Lower lobe of right lung (tissue), 2 donors: ENCODE measurements at places on chromosomes 3 and 15.

DNA sequence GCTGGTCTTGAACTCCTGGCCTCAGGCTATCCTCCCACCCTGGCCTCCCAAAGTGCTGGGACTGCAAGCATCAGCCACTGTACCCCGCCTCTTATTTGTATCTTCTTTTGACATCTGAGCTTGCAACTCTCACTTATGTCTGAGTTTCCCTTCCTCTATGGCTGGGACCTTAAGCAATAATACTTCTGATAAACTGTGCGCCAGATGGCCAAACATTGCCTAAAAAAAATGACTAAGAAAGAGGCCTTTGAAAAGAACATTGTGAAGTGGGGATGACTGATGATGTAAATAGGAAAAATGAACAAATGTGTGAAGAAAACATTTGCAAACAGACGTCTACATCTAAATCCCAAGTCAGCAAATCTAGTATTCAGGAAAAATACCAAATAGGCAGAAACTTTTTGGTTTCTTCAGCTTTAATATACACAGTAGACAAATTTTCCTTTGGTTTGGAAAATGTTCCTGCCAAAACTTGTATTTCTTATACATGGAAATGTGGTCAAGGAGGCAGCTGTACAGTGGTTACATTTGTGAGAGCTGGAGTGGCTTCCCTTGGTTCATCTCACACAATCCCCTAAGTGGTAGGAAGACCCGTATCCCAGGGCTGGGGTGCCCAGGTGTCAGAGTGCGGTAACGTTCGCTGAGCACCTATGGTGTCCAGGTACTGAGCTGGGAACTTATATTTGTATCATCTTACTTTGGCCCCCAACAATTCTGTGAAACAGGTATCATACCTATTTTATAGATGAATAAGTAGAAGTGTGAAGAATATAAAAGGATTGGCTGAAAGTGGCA lies 11.6 kb upstream of the TFRC start:
- no peaks in the 10 kb centered on the region for H3K36me3 ChIP-seq
- H3K27me3 ChIP-seq = no peaks in the 10 kb centered on the region
- H3K4me3 ChIP-seq = no peak overlapping the region
- H3K27ac ChIP-seq = peak overlapping the region; percentile 4
- H3K4me1 ChIP-seq = no peaks in the 10 kb centered on the region

DNA sequence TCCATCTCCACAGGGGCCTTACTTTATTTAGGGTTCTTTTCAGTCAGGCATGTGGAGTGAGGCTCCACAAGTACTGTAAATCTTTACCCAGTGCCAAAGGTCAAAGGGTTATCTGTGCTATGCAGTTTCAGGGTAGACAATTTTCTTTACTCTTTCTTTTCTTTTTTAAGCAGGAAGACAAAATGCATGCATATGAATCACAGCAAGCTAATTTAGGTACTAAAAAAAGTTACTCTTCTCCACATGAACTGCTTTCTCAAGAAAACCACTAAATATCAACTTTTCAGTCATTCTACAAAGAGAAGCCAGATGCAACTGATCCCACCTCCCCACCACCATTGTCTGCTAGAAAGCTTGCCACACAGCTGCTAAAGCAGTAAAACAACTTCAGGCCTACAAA lies 73.3 kb upstream of the PYGO1 start:
- peaks cover 7% of the 10 kb centered on the region for H3K4me1 ChIP-seq
- H3K27me3 ChIP-seq = no peaks in the 10 kb centered on the region
- H3K27ac ChIP-seq = no peak overlapping the region

DNA sequence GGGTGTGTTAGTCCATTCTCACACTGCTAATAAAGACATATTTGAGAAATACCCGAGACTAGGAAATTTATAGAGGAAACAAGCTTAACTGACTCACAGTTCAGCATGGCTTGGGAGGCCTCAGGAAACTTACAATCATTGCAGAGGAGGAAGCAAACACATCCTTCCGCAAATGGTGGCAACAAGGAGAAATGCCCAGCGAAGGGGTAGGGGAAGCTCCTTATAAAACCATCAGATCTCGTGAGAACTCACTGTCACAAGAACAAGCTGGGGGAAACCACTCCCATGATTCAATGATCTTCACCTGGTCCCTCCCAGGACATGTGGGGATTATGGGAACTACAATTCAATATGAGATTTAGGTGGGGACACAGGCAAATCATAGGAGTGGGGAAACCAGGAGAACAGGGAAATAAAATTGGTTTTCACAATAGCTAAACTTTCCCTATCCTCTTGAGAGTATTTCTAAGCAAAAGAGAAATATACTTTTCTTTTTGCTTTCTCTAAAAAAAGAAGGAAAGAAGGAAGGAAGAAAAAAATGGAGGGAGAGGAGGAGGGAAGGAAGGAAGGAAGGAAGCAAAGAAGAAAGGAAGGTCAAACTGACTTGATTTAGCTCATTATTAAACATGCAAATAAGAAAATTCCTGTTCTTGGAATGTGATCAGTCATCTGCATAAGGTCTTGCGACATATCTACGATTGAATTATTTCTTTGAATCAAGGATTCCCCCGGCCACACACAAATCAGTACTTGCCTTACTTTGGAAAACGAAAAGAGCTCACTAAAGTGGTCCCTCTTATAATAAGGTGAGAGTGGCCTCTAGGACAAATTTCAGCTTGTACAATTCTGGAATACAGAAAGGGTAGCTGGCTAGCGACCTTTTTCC lies 75.2 kb downstream of the LIPC start:
- no peak overlapping the region for H3K27ac ChIP-seq
- peaks cover 3% of the 10 kb centered on the region for H3K4me1 ChIP-seq

- peaks cover 4% of the 10 kb centered on the region for H3K36me3 ChIP-seq
- peak overlapping the region; percentile 86 for H3K4me3 ChIP-seq
- H3K4me1 ChIP-seq = peaks cover 8% of the 10 kb centered on the region
- H3K27ac ChIP-seq = peak overlapping the region; percentile 93
Observed at GRCh38 chr3:179072100-179072438, 460 bp upstream of the ZMAT3 start.

DNA sequence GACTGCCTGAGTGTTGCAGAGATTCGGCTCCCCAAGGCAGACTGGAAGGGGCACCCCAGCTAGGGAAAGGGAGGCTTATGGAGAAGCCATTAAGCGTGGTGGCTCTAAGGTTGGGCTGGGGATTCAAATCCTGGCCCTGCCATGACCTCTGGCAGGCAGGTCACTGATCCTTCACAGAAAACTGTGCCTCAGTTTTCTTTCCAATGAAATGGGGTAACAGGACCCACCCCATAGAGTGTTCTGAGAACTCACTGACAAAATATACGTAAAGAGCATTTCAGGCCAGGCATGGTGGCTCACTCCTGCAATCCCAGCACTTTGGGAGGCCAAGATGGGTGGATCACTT lies 34.6 kb downstream of the DNASE1L3 start:
- peak overlapping the region; percentile 68 for H3K27ac ChIP-seq
- no peaks in the 10 kb centered on the region for H3K36me3 ChIP-seq
- no peaks in the 10 kb centered on the region for H3K27me3 ChIP-seq
- peaks cover 50% of the 10 kb centered on the region for H3K4me1 ChIP-seq
- no peak overlapping the region for H3K4me3 ChIP-seq

GRCh38 chr3:101848326-101848725 lies 988 bp upstream of the NFKBIZ start:
- H3K27ac ChIP-seq = peak overlapping the region; percentile 100
- H3K36me3 ChIP-seq = peaks cover 18% of the 10 kb centered on the region
- peaks cover 38% of the 10 kb centered on the region for H3K4me1 ChIP-seq

DNA sequence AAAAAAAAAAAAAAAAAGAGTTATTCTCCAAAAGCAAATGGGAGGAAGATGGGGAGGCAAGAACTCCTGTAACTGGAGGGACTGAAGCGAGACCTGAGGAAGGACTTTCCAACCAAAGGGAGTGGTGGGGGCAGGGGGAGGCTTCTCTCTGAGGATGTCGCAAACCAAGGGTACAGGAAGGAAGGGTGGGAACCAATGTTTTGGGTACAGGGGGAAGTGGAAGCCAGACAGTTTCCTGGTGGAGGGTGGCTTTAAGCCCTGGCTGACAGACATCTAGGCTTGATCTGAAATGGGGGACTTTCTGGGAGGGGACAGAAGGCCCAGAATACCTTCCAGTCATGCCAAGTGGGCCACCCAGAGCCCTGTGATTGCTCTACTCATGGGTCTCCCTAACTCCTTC lies 27.0 kb downstream of the VIPR1 start:
- H3K4me3 ChIP-seq = no peak overlapping the region
- peak overlapping the region; percentile 56 for H3K27ac ChIP-seq
- DNase-seq = peak; percentile 47
- peaks cover 29% of the 10 kb centered on the region for H3K4me1 ChIP-seq

- H3K36me3 ChIP-seq = no peaks in the 10 kb centered on the region
- no peak overlapping the region for H3K27ac ChIP-seq
- H3K4me1 ChIP-seq = no peaks in the 10 kb centered on the region
- no peak overlapping the region for H3K4me3 ChIP-seq
- no peak for DNase-seq
Observed at GRCh38 chr3:76026379-76026778, 241.0 kb upstream of the ZNF717 start.

- H3K27me3 ChIP-seq = no peaks in the 10 kb centered on the region
- no peaks in the 10 kb centered on the region for H3K4me1 ChIP-seq
Observed at GRCh38 chr3:169100616-169101015, 562.9 kb downstream of the MECOM start.

- DNase-seq = no peak
- H3K36me3 ChIP-seq = peaks cover 37% of the 10 kb centered on the region
- no peaks in the 10 kb centered on the region for H3K27me3 ChIP-seq
Observed at GRCh38 chr3:57856675-57857074, 100.6 kb downstream of the SLMAP start.

DNA sequence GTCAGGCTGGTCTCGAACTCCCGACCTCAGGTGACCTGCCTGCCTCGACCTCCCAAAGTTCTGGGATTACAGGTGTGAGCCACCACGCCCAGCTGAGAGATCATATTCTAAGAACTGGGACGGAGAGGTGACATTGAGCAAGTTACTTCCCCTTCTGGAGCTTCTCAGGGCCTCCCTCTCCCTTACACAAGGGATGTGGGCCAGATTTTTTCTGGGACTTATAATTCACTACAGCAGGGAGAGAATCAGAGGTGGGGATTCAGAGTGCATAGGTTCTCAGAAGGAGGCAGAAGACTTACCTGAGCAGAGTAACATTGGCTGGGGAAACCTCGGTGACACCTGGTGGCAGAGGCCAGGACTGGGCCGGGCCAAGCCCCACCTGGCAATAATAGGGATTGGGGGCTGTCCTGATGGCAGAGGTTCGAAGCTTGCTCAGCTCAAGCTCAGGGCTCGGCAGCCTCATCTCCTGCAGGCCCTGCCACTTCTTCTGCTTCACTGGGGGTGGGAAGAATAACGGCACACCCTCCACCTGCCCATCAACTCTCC lies 6.8 kb downstream of the LTK start:
- H3K27ac ChIP-seq = no peak overlapping the region
- no peak overlapping the region for H3K4me3 ChIP-seq
- DNase-seq = no peak

DNA sequence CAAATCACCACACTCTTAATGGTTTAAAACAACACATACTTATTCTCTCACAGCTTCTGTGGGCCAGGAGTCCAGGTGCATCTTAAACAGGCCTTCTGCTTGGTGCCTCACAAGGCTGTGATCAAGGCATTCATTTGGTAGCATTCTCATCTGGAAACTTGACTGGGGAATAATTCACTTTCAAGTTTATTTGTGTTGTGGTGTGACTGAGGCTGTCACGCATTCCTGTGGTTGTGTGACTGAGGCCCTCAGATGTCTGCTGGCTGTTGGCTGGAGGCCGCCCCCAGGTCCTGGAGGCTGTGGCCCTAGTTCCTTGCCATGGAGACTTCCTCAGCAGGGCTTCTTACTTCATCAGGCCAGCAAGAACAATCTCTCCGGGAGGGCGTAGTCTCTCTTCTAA lies 16.9 kb upstream of the FAM3D start:
- no peak overlapping the region for H3K4me3 ChIP-seq
- H3K4me1 ChIP-seq = no peaks in the 10 kb centered on the region
- DNase-seq = no peak
- H3K27ac ChIP-seq = no peak overlapping the region
- H3K27me3 ChIP-seq = no peaks in the 10 kb centered on the region

DNA sequence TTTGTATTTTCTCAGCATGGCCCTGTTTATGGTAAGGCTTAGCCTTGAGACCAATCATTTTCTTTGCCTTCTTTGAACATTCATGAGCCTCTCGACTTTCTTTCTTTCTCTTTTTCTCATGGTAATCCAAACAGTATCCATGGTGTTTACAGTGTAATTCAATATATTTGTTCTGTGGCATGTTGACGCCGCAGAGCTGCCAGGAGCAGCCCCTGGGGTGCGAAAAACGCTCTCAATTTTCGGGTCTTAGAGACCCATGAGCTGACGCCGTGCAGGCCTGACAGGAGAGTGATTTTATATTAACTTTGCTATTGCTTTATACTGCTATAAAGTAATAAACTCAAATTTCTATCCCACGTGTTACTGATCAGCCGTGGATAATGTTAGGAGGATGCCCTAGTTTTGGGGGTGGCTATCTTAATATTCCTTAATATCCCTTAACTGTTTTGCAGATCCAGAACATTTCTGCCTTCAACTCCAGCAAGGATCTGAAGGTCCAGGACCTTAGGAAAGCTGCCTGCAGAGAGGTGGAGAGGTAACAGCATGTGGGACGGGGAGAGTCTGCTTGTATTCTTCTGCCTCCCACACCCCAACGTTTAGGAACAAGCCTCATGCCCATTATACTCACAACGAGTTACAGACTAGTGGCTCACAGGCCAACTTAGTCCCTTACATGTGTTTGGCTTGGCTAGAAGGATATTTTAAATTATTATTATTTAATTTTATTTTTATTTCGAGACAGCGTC lies 29.3 kb upstream of the MYO1E start:
- H3K27me3 ChIP-seq = no peaks in the 10 kb centered on the region
- no peaks in the 10 kb centered on the region for H3K36me3 ChIP-seq
- DNase-seq = no peak
- H3K4me3 ChIP-seq = no peak overlapping the region

DNA sequence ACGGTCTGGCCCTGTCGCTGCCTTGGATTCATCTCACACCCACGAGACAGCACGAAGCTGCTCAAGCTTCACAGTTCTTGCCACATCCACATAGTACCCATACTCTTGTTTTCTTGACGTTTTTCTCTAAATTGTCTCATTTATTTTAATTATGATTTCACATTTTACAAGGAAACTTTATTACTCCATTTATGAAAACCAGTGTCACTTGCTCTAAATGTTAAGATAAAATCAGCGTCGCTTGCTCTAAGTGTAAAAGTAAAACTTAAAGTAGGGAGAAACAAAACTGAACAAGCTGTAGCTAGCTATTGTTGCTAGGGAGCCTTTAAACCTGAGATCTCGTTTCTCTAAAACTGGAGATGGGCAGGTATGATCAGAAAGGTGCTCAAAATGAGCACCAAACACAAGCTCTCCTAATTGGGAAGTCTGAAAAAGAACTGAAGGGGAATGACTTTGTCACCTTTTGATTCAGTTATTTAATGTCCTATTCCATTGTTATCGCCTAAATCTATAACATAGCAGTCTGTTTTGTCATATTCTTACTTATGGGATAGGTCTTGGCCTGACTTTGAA lies 680 bp downstream of the IFT122 start:
- H3K36me3 ChIP-seq = peaks cover 24% of the 10 kb centered on the region
- H3K4me3 ChIP-seq = peak overlapping the region; percentile 88
- DNase-seq = no peak
- H3K27ac ChIP-seq = peak overlapping the region; percentile 91
- H3K27me3 ChIP-seq = no peaks in the 10 kb centered on the region
- peaks cover 61% of the 10 kb centered on the region for H3K4me1 ChIP-seq

GRCh38 chr15:100853676-100854440 lies 25.8 kb upstream of the ALDH1A3 start:
- H3K27me3 ChIP-seq = peaks cover 10% of the 10 kb centered on the region
- H3K4me1 ChIP-seq = no peaks in the 10 kb centered on the region
- no peak overlapping the region for H3K4me3 ChIP-seq
- H3K36me3 ChIP-seq = no peaks in the 10 kb centered on the region
